ENCODE measurements at places on chromosomes 5 and 9.

DNA sequence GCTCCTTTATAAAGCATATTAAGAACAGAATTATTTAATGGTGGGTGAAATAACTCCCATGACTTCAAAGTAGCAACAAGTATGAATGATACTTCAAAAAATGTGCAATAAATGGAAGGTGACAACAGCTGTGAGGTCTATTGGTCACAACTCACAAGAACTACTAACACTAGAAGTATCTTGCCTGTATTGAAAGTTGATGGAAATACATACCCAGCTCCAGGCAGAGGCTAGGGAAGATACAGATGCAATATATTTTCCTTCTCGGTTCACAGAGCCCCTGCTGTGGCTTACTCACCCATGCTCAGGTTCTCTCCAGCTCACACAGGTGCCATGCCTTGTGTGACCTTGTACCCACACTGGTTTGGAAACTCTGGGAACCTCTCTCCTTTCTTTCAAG, 133.8 kb downstream of the LIFR start:
- DNase-seq: no peak

DNA sequence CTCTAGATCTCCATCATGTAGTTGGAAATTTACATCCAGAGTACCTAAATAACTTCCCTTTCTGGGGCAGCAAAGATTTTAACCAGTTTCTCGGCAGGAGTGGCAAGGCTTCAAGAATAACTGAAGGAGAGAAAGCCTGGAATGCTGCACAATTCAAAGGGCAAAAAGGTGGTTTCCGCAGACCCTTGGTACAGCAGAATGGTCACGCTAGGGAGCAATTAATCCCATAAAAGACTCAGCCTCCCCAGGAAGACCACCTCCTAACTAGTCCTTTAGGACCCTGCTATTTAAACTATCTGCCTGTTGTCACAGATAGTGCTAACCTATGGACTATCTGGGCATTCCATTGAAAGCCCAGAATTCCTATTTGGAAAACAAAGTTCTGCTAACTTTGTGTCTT, 3.6 kb downstream of the HTR1A start:
- no peak for DNase-seq

GRCh38 chr5:176800024-176800423, 10.3 kb upstream of the UNC5A start:
- DNase-seq: no peak

DNA sequence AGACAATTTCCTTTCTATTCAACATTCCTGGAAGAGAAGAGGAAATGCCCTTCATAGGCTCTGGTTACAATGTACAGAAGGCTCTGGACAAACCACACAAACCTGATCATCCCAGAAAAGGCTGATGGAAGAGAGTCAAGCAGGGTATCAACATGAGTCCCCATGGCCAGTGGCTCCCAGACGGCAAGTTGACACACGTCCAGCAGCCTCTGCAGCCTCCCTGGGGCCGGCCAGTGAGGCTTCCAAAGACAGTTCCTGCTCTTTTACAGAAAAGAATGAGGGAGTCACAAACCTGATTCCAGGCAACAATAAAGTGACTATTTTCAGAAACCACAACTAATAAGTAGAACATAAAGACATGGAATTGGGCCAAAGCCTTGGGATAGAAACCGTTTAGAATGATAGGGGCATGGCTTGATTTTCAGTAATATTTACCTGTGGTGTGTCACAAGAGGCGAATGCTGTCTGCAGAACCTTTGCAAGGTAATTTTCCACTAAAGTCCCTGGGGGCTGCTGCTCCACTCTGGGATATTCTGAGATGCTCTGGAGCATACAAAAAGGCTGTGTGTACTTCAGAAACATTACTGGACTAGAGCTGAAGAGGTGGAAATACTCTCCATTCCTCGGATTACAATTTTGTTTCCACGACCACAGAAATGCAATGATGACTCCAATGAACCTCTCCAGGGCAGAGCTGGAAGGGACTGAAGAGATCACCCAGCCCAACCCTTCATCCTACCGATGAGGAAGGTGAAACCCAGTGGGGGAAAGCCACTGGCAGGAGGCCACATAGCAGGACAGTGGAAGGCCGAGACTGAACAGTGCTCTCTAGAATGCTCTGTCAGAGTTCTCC, 10.4 kb downstream of the MED27 start:
- DNase-seq: no peak

- DNase-seq: peak; percentile 60
These were observed 123.6 kb downstream of the PALM2AKAP2 start for GRCh38 chr9:109903515-109904138.

- DNase-seq: no peak
These were observed 149.3 kb upstream of the PPP1R26 start for GRCh38 chr9:135330307-135330631.

GRCh38 chr9:77475641-77476473, 172.3 kb downstream of the GNA14 start:
- peak; percentile 61 for DNase-seq

DNA sequence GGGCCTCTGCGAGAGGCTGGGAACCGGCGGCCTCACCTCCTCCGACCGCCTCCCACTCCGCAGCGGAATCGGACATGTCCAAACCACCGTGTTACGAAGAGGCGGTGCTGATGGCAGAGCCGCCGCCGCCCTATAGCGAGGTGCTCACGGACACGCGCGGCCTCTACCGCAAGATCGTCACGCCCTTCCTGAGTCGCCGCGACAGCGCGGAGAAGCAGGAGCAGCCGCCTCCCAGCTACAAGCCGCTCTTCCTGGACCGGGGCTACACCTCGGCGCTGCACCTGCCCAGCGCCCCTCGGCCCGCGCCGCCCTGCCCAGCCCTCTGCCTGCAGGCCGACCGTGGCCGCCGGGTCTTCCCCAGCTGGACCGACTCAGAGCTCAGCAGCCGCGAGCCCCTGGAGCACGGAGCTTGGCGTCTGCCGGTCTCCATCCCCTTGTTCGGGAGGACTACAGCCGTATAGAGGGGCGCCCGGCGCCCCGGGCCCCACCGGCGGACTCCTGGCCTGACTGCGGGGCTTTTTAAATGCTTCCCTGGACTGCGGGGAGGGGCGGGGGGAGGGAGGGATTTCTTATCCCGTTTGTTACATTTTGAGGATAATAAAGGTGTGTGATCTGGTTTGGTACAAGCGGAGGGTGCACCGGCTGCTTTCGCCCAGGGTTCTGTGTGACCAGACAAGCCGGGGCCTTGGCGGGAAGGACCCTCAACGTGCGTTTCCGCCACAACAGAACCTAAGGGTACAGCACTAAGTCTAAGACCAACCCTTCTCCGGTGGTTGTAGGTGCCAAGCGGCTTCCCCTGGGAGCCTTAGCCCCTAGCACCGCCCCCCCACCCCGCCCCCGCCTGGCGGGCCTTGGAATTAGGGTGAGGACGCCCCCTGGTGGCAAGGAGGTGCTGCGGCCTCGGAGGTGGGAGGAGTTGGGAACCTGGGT, 9.3 kb downstream of the PRR7 start:
- DNase-seq: peak; percentile 96

GRCh38 chr9:4548811-4549725, 58.8 kb downstream of the SLC1A1 start:
- peak; percentile 23 for DNase-seq

GRCh38 chr9:112841261-112841660, 49.4 kb downstream of the SLC46A2 start:
- no peak for DNase-seq

GRCh38 chr5:74312746-74313145, 327.8 kb downstream of the ENC1 start:
- DNase-seq: no peak

- DNase-seq: no peak
These were observed 20.6 kb upstream of the ZFYVE16 start for GRCh38 chr5:80387063-80387768.

DNA sequence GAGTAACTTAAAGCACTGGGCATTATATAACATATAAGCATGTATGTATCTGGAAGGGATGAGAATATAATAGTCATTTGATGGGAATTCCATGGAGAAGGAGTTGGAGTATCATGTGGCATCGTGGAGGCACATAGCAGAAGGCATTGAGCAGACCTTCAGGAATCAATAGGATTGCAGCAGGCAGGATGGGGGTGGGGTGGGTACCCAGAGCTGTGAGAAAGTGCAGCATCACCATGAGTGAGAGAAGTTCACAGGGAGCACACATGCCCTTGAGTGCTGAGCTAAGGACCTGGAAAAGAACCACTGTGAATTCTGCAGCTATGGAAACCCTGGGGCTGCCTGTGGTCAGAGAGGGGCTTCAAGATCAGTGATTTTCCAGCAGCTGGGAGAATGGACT, 57.3 kb downstream of the MED10 start:
- no peak for DNase-seq

- DNase-seq: no peak
These were observed 42.7 kb downstream of the CYLC2 start for GRCh38 chr9:103037508-103038477.

DNA sequence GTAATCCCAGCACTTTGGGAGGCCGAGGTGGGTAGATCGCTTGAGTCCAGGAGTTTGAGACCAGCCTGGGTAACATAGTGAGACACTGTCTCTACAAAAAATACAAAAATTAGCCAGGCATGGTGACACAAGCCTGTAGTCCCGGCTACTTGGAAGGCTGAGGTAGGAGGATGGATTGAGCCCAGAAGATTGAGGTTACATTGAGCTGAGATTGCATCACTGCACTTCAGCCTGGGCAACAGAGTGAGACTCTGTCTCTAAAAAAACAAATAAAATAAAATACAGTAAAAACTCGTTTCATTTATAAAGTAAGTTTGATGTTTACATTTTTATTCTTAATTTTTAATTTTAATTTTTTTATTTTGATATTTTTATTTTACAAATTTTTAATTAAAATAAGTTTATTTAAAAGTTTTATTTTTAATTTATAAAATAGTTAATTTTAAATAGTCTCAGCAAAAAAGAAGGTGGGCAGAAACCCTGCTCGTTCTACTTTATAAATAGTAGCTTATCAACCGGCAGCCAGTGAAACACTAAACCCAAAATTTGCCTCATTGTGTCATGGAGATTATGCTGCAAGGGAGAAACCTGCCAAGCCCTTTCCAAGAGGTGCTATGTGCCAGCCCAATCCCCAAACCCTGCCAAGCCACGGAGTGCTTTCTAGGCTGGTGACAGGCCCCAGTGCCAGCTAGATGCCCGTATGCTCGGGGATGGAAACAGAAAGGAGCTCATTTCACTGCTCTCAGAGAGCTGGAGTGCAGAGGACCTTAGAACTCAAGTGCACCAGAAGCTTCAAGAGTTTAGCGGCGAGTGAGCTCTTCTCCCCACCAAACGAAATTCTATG, 38.9 kb downstream of the SERINC5 start:
- no peak for DNase-seq

GRCh38 chr9:14323083-14323971, 9.4 kb upstream of the NFIB start:
- DNase-seq: no peak

DNA sequence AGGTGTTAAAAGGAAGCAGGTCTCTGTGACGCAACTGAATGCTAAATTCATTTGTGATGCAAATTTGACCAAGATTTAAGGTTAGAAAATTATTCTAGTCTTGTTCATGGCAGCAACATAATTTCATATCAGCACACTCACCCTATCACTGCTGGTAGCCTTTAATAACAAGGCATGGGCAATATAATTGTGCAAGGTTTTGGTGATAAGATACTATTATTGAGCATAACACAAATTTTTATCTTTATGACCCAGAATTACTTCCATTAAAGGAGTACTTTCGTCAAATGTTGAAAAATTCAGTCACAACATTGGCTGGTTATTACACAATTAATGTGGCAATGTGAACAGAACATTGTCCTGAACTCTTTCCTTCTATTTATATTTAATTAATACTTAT, 96.0 kb upstream of the PAM start:
- DNase-seq: no peak

DNA sequence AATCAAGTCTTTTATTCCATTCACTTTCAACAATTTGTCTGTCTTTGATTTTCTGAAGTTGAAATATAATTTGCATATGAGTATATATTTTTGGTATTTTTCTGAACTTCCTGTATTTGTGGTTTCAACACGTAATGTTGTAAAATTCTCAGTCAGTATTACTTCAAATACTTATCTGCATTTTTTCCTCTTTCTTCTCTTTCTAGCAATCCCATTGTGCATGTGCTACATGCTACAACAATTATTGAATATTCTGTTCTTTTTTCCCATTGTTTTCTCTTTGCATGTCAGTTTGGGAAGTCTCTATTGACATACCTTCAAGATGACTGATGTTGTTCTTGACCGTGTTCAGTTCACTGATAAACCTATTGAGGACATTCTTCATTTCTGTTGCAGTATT, 5.6 kb upstream of the ANKRD18A start:
- no peak for DNase-seq

GRCh38 chr5:23466401-23466912, 41.0 kb upstream of the PRDM9 start:
- DNase-seq: no peak

DNA sequence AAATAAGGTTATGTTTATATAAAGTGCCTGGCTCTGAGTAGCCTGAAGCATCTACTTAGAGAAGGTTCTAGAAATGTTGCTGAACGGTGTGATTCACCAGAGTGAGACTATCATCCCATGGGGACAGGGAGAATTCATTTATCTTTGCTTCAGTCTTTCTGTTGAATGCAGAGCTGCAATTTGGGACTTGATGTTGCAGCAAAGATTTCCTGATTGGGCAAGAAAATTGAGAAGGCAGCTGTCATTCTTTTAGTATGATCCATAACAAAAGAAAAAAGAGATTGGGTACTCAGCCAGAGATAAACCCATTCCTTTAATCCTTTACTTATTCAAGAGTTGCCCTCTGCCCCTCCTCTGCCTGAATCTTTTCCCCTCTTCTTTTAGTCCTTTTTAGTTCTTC, 456.3 kb upstream of the WWC1 start:
- DNase-seq: no peak

DNA sequence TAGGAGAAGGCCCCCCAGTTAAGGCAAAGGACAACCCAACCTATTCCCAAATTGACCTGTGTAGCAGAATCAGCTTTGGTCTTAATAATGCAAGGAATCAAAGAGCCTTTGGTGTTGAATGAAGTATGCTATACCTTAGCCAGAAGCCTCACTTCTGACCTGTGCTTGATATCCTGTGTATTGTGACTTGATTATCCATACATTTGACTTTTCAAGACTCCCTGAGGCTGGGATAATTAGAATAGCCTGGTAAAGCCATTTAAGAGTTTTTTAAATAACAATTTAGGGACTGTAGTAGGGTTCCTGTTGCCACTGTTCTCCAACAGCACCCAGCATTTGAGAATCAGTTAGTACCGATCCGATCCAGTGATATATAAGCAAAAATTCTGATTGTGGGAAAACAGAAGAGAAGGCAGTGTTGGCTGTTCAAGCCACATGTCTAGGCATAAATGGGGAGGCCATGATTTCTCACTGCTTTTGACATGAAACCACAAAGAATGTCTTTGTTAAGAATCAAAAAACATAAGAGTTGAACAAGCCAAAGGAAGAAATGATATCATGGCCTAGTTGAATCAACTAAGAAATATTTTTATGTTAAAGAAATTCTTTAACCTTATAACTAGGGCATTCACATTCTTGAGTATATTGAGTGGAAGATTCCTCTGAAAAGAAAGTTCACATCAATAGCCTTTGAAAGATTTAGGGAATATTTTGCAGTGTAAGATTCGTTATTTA, 98.9 kb downstream of the F2RL2 start:
- DNase-seq: no peak
